A549 treated with GW870086 at 1 μM for 4 hours (cell line): ENCODE measurements at places on chromosomes 2 and 18. TPM values are rescaled to one million over a fixed set of nuclear protein-coding genes. Genes with fewer than 3 reads are reported as not detected.

Gene SYT4
- total RNA-seq, result not detected in 5 replicates

Gene CD8B2
- total RNA-seq, result not detected in 5 replicates

Gene CABLES1
- total RNA-seq, result 15.7 to 19.1 TPM (median 16.7 TPM) in 5 replicates

Gene HS1BP3
- total RNA-seq, result 37.8 to 46.1 TPM (median 44.9 TPM) in 5 replicates

Gene FOXD4L1
- 0.24 to 0.56 TPM (median 0.30 TPM) in 5 replicates for total RNA-seq
